ENCODE measurements at places on chromosomes 2 and 18. TPM values are rescaled to one million over a fixed set of nuclear protein-coding genes. Genes with fewer than 3 reads are reported as not detected.

The MPV17 gene
- 72.7 TPM for total RNA-seq

The GPBAR1 gene
- total RNA-seq, result not detected

The ALK gene
- total RNA-seq, result not detected

The RPL31 gene
- 1,473 TPM for total RNA-seq

The TUBA4A gene
- total RNA-seq, result 30.1 TPM

The CD226 gene
- total RNA-seq, result 0.53 TPM

The CYS1 gene
- 2.0 TPM for total RNA-seq

The SPEG gene
- 11.1 TPM for total RNA-seq

The REG3G gene
- total RNA-seq, result not detected

The GATA6 gene
- 29.3 TPM for total RNA-seq

The CFAP210 gene
- not detected for total RNA-seq

The RAD51AP2 gene
- not detected for total RNA-seq
